ENCODE measurements at places on chromosomes 7 and 10. TPM values are rescaled to one million over a fixed set of nuclear protein-coding genes. Genes with fewer than 3 reads are reported as not detected.

FKBP9 gene
- total RNA-seq: 89.2 TPM

PPA1 gene
- 317 TPM for total RNA-seq

LIPJ gene
- not detected for total RNA-seq

PWWP2B gene
- 27.6 TPM for total RNA-seq

DNA sequence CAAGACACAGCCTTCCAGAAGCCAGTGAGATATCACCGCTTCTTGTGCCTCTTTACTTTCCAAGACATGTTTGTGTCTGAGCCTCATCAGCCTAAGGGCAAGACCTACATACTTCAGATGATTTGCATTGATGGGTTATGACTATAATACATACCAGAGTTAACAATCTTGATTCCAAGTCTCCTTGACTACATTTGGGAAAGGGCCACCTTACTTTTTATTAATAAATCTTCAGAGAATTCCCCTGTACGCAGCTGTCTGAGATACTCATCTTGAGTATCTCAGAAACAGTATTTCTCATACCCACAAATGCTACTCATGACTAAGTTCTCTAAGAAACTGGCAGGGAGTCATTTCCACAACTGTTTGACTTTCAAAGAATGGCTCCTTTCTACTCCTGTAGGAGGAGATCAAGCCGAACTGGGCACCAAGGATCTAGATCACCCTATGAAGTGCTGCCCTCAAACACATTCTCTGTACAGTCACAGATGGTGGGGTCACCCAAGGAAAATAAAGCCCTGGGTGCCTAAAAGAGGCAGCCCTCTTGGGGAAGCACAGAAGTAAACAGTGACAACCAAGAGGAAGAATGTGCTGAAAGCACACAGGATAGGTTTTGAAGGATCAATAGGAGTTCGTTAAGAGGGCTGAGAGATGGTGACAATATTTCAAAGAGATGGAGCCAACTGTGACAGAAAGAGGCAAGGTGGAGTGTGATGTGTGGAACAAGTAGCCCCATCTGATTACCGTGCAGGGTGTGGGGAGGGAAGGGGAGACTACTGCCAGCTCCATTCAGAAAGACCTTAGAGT, 138.9 kb downstream of the JAZF1 start:
- no peak for DNase-seq

DNA sequence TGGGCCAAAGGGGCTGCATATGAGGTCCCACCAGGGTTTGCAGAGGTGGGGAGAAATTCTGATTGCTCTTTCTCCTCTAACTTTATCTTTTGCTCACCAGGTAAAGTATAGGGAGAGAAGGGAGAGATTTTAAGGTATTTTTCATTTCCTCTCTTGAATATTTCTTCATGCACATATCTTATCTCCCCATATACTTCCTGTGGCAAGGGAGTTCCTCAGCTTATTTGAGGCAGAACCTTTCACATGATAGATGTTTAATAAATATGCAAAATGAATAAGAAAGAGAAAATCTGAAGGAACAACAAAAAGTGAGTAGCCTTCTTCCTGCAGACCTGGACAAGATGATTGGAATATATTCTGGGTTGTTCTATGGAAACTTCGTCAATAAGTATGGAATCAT, 67.4 kb upstream of the PDCD4 start:
- no peak for DNase-seq
